Activated CD4-positive, alpha-beta memory T cell treated with anti-CD3 and anti-CD28 coated beads, Interleukin-2, amount 10 ng/mL, durations not matched to agents 7 days and 5 days (primary cell): ENCODE measurements at places on chromosomes 7 and 10. TPM values are rescaled to one million over a fixed set of nuclear protein-coding genes. Genes with fewer than 3 reads are reported as not detected.

DNA sequence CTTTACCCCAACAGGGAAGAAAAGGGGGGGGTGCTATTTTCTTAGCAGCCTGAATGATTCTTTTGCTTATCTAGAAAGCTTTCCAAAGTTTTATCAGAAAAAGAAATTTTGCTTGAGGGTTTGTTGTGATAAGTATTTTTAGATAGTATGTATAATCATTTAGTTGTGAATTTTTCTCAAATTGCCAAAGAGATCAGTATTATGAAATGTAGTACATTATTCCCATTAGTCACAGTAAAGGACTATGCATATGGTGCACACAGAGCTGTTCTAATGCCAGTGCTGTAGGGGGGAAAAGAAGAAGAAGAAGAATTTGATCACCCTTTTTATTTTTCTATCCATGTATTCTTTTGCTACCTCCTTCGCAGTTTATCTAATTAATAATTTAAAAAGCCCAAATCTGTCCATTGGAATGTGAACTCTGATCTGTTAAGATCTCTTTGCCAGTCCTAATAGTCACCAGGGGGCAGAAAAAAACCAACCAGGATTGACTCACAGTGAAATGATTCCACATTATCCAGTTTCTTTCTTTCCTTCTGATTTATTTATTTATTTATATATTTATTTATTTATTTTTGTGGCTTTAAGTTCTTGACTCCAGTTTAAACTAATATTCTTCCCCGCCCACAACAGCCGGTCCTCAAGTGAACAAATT, 4.7 kb downstream of the RBM20 start:
- no peak overlapping the region for H3K27ac ChIP-seq
- peaks cover 24% of the 10 kb centered on the region for H3K4me1 ChIP-seq
- peaks cover 67% of the 10 kb centered on the region for H3K27me3 ChIP-seq
- no peaks in the 10 kb centered on the region for H3K36me3 ChIP-seq
- H3K4me3 ChIP-seq: no peak overlapping the region
- no peak for DNase-seq

- DNase-seq: no peak
- peak overlapping the region; percentile 48 for H3K4me3 ChIP-seq
- H3K27ac ChIP-seq: no peak overlapping the region
- H3K4me1 ChIP-seq: peaks cover 33% of the 10 kb centered on the region
These were observed 1.4 kb downstream of the FAM149B1 start for GRCh38 chr10:73169320-73169719.

NKX2-3 gene
- total RNA-seq: not detected

ACBD7 gene
- total RNA-seq: 2.6 TPM

DNA sequence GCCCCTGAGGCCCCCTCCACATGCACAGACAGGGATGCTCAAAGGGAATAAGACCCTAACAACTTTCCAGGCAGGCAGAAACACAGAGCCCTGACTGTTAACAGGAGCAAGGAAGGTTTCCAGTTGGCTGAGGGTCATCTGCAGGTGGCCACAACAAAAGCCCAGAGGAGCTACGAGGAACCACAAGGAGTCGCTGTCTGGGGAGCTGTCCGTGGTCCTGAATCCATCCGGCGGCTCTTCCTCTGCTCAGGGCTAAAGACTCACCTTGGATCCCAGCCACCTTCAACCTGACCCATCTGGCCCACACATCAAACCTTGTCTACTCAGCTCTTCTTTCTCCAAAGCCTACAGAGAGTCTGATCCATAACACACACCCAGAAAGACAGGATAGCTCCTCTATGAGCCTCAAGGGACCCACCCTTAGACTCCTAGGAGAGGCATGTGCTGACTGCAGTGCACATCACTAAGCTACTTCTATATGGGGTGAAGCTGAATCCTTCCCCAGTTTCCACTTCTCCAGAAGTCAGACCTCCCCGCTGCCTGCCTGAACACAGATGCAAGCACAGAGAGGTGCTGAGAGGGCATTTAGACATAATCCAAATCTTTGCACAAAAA, 104.0 kb downstream of the SLIT1 start:
- peaks cover 24% of the 10 kb centered on the region for H3K27me3 ChIP-seq
- DNase-seq: peak; percentile 64
- H3K36me3 ChIP-seq: no peaks in the 10 kb centered on the region
- no peak overlapping the region for H3K4me3 ChIP-seq
- H3K4me1 ChIP-seq: no peaks in the 10 kb centered on the region
- no peak overlapping the region for H3K27ac ChIP-seq

CHN2 gene
- total RNA-seq: 7.4 TPM

GRCh38 chr7:42274053-42274452, 37.0 kb upstream of the GLI3 start:
- no peak overlapping the region for H3K4me3 ChIP-seq
- H3K27ac ChIP-seq: no peak overlapping the region
- no peaks in the 10 kb centered on the region for H3K36me3 ChIP-seq
- no peaks in the 10 kb centered on the region for H3K4me1 ChIP-seq
- H3K27me3 ChIP-seq: no peaks in the 10 kb centered on the region

- H3K27ac ChIP-seq: no peak overlapping the region
- H3K4me3 ChIP-seq: no peak overlapping the region
- peaks cover 9% of the 10 kb centered on the region for H3K36me3 ChIP-seq
- no peaks in the 10 kb centered on the region for H3K27me3 ChIP-seq
- peaks cover 7% of the 10 kb centered on the region for H3K4me1 ChIP-seq
These were observed 71.8 kb downstream of the ZNF438 start for GRCh38 chr10:30959836-30960210.

EN2 gene
- not detected for total RNA-seq

GRCh38 chr10:44051091-44051490, 333.8 kb downstream of the CXCL12 start:
- H3K36me3 ChIP-seq: no peaks in the 10 kb centered on the region
- peaks cover 20% of the 10 kb centered on the region for H3K27me3 ChIP-seq
- no peaks in the 10 kb centered on the region for H3K4me1 ChIP-seq
- no peak overlapping the region for H3K4me3 ChIP-seq
- no peak for DNase-seq

GRCh38 chr10:72259491-72260238, 14.1 kb upstream of the DDIT4 start:
- no peaks in the 10 kb centered on the region for H3K27me3 ChIP-seq
- DNase-seq: no peak
- H3K4me1 ChIP-seq: peaks cover 70% of the 10 kb centered on the region
- H3K4me3 ChIP-seq: peak overlapping the region; percentile 38
- no peaks in the 10 kb centered on the region for H3K36me3 ChIP-seq

DNA sequence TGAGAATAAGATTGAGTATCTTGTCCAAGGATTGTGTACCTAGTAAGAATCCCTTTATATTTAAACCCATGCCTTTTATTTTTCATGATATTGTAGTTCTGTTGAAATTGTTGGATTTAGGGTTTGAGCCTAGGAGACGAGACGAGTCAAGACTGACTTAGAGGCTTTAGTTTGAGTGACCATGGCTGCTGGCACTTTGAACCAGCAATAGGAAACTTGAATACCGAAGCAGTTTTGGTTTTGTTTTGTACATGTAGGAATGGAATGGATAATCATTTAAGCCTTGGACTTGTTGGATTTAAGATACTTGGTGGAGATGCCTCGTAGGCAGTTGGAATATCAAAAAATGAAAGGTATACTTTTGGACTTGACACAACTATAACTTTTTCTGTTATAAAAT, 229.0 kb downstream of the BICC1 start:
- H3K4me1 ChIP-seq: no peaks in the 10 kb centered on the region
- H3K27me3 ChIP-seq: no peaks in the 10 kb centered on the region
- DNase-seq: no peak
- H3K36me3 ChIP-seq: no peaks in the 10 kb centered on the region
- H3K27ac ChIP-seq: no peak overlapping the region

SPDYE2 gene
- not detected for total RNA-seq

- H3K27me3 ChIP-seq: no peaks in the 10 kb centered on the region
- peaks cover 7% of the 10 kb centered on the region for H3K4me1 ChIP-seq
- H3K36me3 ChIP-seq: no peaks in the 10 kb centered on the region
- H3K27ac ChIP-seq: no peak overlapping the region
- no peak for DNase-seq
These were observed 224.1 kb downstream of the AUTS2 start for GRCh38 chr7:69822386-69822785.

DNA sequence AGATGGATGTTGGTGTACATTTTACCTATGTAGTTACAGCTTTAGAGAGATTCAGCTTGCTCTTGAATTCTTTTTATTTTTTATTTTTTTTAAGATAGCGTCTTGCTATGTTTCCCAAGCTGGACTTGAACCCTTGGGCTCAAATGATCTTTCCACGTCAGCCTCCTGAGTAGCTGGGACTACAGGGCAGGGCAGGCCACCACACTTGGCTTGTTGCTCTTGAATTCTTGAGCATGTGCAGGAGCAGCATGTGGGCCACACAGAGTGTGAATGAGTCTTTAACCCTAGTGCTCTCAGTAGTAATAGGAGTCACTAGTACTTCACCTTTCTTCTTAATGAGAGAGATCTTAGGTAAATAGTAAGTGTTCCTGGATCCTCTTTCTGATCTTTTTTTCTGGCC, 26.7 kb upstream of the CYCS start:
- H3K36me3 ChIP-seq: no peaks in the 10 kb centered on the region
- no peak for DNase-seq
- peaks cover 2% of the 10 kb centered on the region for H3K4me1 ChIP-seq
- H3K27ac ChIP-seq: no peak overlapping the region
- no peak overlapping the region for H3K4me3 ChIP-seq
- no peaks in the 10 kb centered on the region for H3K27me3 ChIP-seq

GRCh38 chr7:80818181-80818580, 100.7 kb downstream of the SEMA3C start:
- no peak overlapping the region for H3K4me3 ChIP-seq
- H3K27ac ChIP-seq: no peak overlapping the region
- H3K4me1 ChIP-seq: no peaks in the 10 kb centered on the region
- no peak for DNase-seq
- H3K27me3 ChIP-seq: no peaks in the 10 kb centered on the region
- no peaks in the 10 kb centered on the region for H3K36me3 ChIP-seq

CDK1 gene
- total RNA-seq: 121 TPM

DNA sequence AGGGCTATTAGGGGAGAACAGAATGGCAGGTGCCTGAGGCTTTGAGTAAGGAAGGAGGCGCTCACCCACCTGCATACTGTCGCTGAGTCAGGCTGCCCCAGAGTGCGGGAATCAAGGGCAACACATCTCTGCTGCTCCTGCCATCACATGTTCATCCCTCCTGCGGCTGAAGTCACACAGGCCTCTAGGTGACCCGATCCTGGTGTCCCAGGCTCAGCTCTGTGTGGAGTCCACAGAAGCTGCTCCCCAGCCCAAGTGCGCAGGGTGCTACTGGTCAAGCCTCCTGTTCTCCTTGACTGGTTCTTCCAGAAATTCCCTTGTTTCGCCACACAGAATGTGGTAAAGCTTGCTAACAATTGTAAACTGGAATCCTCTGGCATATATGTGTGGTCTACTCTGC, 96.9 kb upstream of the IL6 start:
- no peak overlapping the region for H3K4me3 ChIP-seq
- H3K27ac ChIP-seq: no peak overlapping the region
- DNase-seq: no peak

- DNase-seq: no peak
- no peak overlapping the region for H3K27ac ChIP-seq
- H3K4me3 ChIP-seq: no peak overlapping the region
- no peaks in the 10 kb centered on the region for H3K36me3 ChIP-seq
- H3K27me3 ChIP-seq: no peaks in the 10 kb centered on the region
These were observed 530.8 kb downstream of the CNTNAP2 start for GRCh38 chr7:146647445-146647844.

IKZF1 gene
- total RNA-seq: 383 TPM

DNA sequence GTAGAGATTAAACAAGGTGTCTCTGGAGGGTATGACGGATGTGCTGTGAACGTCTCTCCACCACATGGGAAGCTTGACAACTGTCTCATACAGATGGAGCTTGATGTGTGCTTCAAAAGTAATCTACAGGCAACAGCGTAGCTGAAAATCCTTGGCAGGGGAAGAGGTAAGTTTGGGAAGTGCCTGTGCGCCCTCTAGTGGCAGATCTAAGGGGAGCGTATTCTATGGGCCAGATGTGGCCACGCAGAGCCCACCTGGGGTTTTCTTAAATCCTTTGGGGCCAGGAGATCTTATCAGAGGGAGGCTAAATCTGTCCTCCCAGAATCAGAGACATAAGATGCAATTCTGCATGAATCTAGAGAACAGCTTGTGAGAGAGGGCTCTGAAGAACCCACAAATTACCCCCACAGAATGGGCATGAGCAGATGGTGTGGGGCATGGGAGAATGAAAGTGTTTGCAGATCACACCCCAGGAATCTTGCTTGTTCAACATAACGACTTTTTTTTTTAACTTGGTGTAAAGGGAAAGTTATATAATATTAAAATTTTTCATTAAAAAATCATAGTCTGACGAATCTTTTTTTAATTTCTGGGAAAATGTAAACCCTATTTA, 91.2 kb upstream of the MPP7 start:
- H3K27ac ChIP-seq: no peak overlapping the region
- no peak overlapping the region for H3K4me3 ChIP-seq
- peaks cover 4% of the 10 kb centered on the region for H3K4me1 ChIP-seq
- H3K27me3 ChIP-seq: peaks cover 5% of the 10 kb centered on the region
- DNase-seq: peak; percentile 66
- H3K36me3 ChIP-seq: no peaks in the 10 kb centered on the region

ZNF239 gene
- total RNA-seq: 0.25 TPM

- no peaks in the 10 kb centered on the region for H3K27me3 ChIP-seq
- H3K36me3 ChIP-seq: peaks cover 19% of the 10 kb centered on the region
- no peak for DNase-seq
- H3K4me1 ChIP-seq: peaks cover 2% of the 10 kb centered on the region
- H3K27ac ChIP-seq: no peak overlapping the region
These were observed 184.5 kb downstream of the ADK start for GRCh38 chr10:74335501-74335900.

- no peak for DNase-seq
- no peak overlapping the region for H3K27ac ChIP-seq
- H3K27me3 ChIP-seq: peaks cover 7% of the 10 kb centered on the region
- H3K36me3 ChIP-seq: no peaks in the 10 kb centered on the region
- no peak overlapping the region for H3K4me3 ChIP-seq
These were observed 24.0 kb downstream of the ELFN1 start for GRCh38 chr7:1693991-1694524.

PDE6C gene
- not detected for total RNA-seq

DNA sequence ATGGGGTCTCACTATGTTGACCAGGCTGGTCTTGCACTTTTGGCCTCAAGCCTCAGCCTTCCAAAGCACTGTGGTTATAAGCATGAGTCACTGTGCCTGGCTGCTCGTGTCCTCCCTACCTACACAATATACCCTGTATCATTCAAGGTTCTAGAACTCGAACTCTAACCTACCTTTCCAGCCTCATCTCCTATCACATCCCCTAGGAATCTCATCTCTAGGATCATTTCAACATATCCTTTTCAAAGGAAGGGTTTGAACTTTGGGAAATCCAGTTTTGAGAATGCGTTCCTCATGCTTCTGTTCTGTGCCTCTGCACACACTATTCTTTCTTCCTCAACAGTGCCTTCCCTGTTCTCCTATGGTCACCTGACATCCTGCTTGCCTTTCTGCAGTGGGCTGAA, 87.8 kb upstream of the RHEB start:
- no peak overlapping the region for H3K4me3 ChIP-seq
- no peak for DNase-seq
- no peaks in the 10 kb centered on the region for H3K27me3 ChIP-seq
- H3K27ac ChIP-seq: no peak overlapping the region

SFRP4 gene
- not detected for total RNA-seq
